ENCODE measurements at places on chromosomes 11 and 22. TPM values are rescaled to one million over a fixed set of nuclear protein-coding genes. Genes with fewer than 3 reads are reported as not detected.

The POTEH gene
- not detected for total RNA-seq

The RAB39A gene
- 0.27 TPM for total RNA-seq

The UQCR10 gene
- total RNA-seq, result 126 TPM

The MUC5AC gene
- total RNA-seq, result 3.6 TPM

The RIMBP3B gene
- total RNA-seq, result 0.38 TPM

The AASDHPPT gene
- 35.1 TPM for total RNA-seq

The CHRM1 gene
- total RNA-seq, result 0.05 TPM

The SCGB1A1 gene
- not detected for total RNA-seq

The TIMP3 gene
- total RNA-seq, result 2.0 TPM

The MYO7A gene
- 1.1 TPM for total RNA-seq

The PNPLA5 gene
- 0.07 TPM for total RNA-seq

The OR6A2 gene
- not detected for total RNA-seq

The SDHD gene
- 65.9 TPM for total RNA-seq

The GAB2 gene
- total RNA-seq, result 3.7 TPM

The KRTAP5-7 gene
- not detected for total RNA-seq

The CDC42BPG gene
- 1.9 TPM for total RNA-seq

The OR10AG1 gene
- total RNA-seq, result not detected

The ROBO4 gene
- not detected for total RNA-seq
